Heart left ventricle (tissue), 16 donors: ENCODE measurements at places on chromosomes 16 and 17.

GRCh38 chr16:13545271-13545670 lies 374.7 kb upstream of the ERCC4 start:
- DNase-seq = no peak

GRCh38 chr16:22360963-22361659 lies 13.3 kb downstream of the CDR2 start:
- no peak for DNase-seq

DNA sequence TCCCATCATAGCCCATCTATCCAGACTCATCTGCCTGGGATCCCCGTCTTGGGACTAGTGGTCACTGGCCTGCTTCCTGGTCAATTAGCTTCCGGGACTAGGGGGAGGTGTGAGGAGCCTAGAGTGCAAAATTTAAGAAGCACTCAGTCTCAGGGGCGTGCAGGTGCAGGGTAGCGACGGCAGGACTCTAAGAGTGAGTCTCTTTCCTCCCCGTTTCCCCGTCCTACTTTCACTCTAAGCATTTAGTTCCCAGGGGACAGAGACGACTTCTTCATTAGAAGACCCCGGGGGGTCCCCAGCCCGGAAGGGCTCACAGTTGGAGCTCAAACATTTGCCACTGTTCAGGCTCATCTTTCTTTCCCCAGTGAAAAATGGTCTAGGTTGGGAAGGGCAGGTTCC lies 677 bp upstream of the ZNHIT3 start:
- DNase-seq = no peak

DNA sequence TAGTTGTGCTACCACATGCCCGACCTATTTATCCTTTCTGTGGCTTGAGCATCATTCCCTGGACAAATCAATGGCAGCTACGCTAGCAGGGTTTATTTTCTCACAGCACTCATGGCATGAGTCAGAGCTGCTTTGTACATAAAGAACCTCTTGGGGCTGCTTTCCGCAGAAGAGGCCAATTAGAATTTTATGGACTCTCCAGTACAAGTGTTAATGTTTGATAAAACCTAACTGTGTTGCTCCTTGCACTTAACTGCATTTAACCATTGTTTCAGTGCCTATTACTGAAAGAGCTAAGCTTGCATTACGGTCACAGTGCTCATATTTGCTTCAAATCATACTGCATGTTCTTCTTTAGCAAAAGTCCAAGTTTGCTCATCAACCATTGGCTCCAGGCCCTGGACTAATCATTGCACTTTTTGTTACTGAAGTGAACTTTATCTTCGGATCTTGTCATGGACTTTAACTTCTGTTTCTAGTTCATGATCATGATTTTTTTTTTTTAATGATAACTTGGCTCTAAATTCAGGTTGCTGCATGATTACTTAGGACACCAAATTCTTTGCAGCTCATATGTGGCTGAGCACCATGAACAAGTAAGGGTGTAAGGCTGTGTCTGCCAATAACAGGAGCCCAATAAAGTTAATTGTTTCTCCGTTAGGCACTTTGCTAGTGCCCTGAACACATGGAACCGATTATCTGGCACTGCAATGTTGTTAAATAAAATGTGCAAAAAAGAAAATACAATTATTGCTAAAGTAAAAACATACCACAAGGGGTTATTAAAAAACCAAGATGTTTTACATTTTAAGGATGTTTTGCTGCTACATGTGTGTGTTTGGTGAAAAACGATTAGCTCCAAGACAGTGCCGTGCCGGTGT lies 492.2 kb downstream of the KCNJ2 start:
- DNase-seq = no peak

GRCh38 chr17:31413874-31414549 lies 22.5 kb downstream of the RAB11FIP4 start:
- DNase-seq = no peak

DNA sequence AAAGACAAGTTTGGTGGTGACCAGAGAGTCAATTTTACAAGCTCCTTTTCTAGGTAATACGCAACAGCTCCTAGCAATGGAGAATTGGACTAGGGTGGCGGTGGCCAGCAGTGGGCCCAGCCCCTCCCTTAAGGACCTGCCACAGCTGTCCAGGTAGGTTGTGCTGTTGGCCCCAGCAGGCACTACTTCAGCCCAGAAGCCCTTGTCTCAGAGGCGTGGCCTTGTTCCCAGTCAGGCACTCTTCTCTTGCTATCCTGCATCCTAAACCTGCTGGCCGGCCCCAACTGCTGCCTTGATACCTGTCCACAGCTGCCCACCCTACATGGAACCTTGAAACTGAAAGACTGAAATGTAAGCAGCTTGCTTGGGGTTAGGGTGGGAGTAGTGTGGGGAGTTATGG lies 989 bp upstream of the GALK1 start:
- DNase-seq = no peak

- no peak for DNase-seq
Observed at GRCh38 chr17:44397479-44398440, 8.3 kb upstream of the ITGA2B start.

- no peak for DNase-seq
Observed at GRCh38 chr16:78654929-78655328, 555.5 kb downstream of the WWOX start.
